ENCODE measurements at places on chromosomes 1 and 21.

DNA sequence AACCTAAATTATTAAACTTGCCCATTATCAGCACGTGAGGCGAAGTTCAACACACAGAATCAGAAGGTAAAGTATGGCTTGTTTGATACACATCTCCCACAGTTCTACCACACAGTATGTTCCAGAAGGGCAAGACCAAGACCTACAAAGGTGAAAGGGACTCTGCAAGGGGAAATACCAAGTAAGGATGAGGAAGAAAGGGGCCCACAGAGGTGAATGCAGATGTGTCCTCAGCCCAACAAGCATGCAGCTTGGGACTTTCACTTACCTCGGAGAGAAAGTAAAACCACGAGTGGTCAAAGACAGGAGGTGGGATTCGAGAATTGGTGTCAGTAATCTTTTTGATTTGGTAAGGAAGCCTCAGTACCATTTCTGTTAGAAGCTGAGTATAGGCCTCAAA, 85.8 kb downstream of the UBR4 start:
- no peak for DNase-seq

DNA sequence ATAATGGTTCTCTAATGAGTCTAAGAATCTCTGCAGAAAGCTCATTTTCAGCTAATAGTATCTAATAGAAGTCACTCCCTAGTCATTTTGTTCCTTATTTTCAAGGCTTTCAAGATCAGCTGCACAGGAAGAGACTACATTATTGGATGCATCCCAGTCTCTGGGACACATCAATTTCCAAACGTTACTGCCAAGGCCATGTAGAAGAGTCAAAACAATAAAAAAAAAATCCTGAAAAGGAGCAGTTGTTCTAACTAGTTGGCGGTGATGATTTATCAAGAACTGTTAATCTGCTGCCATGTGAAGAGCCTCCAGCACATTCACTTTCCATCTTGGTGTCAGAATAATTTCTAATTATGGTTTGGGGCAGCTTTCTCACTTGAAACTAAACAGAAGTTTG, 5.7 kb downstream of the DDAH1 start:
- DNase-seq = no peak

DNA sequence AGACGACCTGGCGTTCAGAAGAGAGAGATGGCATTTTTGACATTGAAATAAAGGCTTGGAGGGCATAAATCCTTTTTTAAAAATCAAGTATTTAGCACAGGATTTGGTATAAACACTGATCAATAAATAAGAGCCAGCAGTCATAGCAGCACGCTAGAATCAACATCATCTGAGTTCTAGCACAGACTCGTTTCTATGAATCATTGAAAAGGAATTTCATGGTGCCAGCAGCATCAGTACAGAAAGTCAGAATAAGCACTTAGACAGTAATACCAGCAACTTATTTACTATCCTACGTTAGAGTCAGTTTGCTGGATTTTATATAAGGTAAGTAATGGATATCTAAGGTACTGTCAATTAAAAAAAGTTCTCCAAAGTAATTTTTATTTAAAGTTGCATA, 119.3 kb downstream of the HLCS start:
- no peak for DNase-seq

- no peak for DNase-seq
Measured at GRCh38 chr21:45551783-45552695, 9.8 kb upstream of the SLC19A1 start.

DNA sequence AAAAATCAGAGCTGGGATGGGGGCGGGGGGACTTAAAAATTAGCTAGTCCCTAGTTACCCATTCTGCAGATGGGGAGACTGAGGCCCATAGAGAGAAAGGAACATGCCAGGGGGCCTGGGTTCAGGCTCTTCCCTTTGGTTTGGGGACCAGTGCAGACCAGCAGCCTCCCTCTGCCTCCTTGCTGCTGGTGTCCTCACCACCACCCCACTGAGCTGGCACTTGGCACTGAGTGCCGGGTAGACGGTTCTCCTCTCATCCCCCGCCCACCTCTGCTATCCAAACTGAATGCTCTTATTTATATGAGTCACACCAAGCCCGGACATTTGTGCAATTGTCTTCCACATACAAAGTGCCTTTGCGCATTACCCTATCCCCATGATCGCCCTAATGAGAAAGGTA, 39.2 kb downstream of the CAMK2N1 start:
- no peak for DNase-seq

Measured in kidney (tissue), 22 donors.